ENCODE measurements at places on chromosomes 5 and 9.

DNA sequence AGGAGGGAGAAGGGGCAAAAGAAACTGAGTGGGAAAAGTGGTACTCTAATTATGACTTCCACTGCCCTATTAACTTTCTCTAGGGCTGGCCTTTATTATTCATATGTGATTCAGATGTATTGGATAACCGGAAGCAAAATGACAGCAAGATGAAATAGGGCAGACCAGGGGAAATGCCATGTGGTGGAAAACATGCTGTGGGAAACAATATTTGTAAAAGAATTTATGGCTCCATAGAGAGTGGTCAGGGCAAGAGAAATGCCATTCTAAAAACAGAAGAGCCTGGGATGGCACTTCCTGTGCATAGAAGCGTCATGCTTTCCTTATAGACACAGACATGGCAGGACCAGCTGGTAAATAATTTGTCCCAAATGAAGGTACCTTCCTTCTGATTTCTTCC lies 67.7 kb downstream of the MEGF10 start:
- no peak for DNase-seq

- no peak for DNase-seq
Observed at GRCh38 chr5:94691949-94692348, 73.5 kb downstream of the SLF1 start.

GRCh38 chr5:174750711-174751110 lies 26.3 kb downstream of the MSX2 start:
- no peak for DNase-seq

- DNase-seq: no peak
Observed at GRCh38 chr5:4630031-4630430, 510.1 kb upstream of the ADAMTS16 start.

GRCh38 chr9:115137526-115137925 lies 19.6 kb upstream of the TNC start:
- DNase-seq: no peak

DNA sequence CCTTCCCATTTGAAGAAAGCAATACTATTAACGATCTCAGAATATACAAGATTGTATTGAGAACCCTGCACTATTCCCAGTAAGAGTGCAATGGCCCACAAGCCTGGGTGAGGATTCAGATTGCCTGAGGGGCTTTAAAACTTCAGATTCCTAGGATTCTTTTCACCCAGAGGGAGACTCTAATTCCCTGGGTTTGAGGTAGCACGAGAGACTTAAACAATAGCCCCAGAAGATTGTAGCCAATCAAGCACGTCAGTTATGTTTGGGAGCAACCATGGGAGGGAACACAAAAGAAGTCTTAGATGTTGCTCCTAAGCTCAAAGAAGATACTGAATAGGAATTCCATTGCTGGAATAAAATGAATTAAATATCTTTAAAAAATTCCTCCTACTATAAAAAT lies 17.9 kb downstream of the MRPS27 start:
- DNase-seq: no peak

- DNase-seq: no peak
Observed at GRCh38 chr9:115891929-115892328, 261.7 kb upstream of the PAPPA start.

DNA sequence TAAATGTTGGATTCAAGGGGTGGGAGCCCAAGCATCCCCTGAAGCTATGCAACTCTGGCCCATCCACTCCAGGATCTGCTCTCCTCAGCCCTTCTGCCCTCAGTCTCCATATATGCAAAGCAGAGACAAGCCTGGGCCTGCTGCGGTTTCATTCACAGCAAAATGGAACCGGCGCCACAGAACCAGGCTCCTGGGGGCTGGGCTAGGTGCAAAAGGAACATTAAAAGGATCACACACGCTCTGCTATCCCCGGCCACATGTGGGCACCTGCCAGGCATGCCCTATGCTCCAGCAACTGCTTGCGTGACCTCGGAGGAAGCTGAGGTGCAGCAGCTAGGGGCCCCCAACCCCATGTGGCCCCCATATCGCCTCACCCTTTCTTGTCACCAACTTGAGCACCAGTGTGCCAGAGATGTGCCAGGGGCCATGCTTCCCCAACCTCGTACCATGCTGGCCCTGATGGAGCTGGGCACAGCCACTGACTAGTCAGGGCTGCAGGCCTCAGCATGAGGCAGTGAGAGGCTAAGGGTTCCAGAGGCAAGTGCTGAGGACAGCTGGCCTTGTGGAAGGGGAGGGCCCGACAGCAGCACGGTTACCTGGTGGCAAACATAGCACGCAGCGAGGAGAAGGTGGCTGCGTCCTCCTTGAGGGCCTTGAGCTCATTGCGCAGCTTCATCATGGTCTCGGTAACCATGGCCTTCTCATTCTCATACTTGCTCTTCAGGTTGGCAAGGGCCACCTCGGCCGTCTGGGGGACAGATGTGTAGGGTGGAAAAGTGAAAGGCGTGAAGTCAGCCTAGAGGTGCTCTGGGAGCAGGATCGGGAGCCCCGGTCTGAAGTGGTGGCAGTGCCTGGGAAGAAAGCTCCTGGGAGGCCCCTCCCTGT lies 47.2 kb downstream of the BICD2 start:
- DNase-seq: no peak

DNA sequence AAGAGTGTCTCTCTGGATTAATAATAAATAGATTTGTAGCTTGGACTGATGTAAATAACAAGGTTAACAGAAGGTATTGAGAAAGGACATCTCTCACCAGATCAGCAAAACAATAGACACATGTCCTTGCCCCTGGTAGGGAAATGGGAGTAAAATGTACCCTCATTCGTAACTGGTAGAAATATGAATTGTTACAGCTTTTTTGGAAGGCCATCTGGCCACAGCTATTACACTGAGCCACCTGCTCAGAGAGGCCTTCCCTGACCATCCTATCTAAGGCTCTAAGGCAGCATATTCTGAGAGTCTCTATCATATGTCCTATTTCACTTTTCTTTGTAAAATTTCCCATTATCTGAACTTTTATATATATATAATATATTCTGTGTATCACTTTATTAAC lies 129.1 kb upstream of the MAP1B start:
- DNase-seq: no peak

GRCh38 chr9:131402738-131403492 lies 9.0 kb downstream of the PRRC2B start:
- DNase-seq: no peak

DNA sequence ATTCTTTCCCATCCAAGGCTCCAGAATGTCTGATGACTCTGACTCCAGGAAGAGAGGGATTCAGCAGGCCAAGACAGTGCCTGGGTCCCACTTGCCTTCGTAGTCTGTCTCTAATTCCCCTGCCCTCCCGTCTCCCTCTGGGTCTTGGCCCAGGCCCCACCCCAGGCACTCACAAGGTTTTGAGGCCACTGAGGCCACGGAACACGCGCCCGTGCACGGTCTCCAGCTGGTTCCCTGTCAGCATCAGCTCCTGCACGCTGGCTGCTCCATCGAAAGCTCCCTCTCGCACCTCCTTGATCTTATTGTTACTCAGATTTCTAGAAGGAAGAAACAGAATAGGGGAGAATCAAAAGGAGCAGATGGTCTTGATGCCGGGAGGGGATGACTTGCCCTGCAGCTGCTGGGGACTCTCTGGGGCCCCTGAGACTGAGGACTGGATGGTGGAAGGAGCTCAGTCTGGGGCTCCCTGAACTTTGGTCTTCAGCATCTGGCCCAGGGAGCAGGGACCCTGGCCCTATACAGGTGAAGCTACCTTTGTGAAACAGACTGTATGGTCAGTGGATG lies 174.6 kb upstream of the PANK3 start:
- DNase-seq: no peak

DNA sequence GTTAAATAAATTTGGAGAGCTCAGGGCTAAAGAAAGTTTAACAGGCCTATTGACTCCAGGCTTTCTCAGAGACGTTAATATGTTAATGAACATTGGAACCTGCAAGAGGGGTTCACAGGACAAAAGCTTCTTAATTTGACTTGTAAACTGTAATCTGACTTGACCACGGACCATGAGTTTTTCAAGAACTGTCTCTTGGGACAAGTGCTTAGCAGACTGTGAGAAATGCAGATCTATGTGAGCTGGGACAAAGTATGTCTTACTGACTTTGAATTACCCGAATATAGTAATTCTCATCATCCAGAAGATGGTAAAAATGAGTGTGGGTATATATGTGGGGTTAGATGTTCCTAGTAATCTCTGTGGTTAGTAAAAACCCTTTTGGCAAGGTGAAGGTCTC lies 186.6 kb downstream of the ATP10B start:
- no peak for DNase-seq

DNA sequence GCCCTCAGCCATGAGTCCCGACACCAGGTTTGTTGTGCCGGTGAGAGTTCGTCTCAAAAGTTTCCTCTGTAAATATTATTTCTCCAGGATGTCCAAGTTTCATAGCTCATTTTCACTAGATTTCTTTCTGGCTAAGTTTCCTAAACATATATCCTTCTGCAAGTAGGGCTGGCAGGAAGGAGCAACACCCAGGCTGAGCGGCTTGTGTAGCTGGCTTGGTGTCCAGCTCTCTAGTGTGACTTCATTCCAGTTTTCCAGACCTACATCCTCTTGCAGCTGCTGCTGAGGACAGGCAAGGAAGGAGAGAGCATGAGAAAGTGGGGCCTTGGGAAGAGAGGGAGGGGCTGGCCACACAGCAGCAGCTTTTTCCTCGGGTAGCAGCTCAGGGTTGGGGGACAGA lies 80.3 kb downstream of the FGF1 start:
- no peak for DNase-seq

GRCh38 chr9:36974731-36975130 lies 59.3 kb downstream of the PAX5 start:
- no peak for DNase-seq

- no peak for DNase-seq
Observed at GRCh38 chr9:136437839-136438547, 1.7 kb downstream of the INPP5E start.

GRCh38 chr5:22531986-22532385 lies 321.2 kb downstream of the CDH12 start:
- no peak for DNase-seq

GRCh38 chr5:60522292-60522905 lies 177.6 kb downstream of the DEPDC1B start:
- no peak for DNase-seq

DNA sequence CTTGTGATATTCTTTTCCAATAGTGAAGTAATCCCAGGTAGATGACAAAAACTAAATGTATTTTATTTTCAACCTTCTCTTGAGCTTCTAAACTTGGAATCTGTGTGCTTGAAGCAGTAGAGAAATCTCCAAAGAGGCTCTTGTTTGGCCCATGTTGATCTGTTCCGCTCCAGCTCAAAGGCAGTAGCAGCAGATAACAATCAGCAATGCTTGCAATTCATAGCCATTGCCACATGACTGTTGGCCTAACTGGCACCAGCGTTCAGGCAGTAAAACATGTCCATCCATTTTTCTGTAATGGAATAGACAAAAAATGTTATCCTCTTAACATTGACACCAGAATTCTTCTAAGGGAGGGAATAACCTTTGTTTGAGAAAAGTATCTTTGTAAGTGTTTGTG lies 270.7 kb upstream of the MSX2 start:
- no peak for DNase-seq

- DNase-seq: no peak
Observed at GRCh38 chr9:23701291-23701690, 124.7 kb downstream of the ELAVL2 start.

DNA sequence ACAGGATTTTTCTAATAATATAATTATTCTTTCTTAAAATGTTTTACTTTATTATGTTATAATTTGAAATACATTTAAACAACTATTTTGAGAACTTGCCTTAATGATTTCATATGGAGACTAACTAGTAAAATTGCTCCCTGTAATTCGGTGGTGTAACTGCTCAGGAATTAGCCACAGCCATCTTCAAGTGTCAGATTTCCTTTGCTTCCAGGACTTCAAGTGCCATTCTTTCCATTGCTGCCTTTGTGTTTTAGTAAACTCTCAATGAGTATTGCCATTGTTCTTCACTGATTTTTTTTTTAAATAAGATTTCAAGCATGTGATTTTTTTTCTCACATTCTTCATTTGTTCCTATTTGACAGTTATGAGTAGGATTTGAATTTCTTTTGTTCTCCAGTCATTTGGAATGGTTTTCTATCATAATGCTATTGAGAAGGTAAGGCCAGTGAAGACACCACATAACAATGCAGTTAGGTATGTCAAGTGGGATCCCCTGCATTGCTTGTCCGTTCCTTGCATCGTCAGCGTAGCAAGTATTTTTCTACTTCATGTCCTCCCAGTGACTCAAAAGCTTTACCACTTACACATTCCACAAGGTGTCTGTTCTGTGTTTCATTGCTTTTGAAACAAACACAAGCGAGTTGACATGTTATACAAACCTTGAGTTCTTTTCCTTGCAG lies 83.7 kb downstream of the LNPEP start:
- no peak for DNase-seq

DNA sequence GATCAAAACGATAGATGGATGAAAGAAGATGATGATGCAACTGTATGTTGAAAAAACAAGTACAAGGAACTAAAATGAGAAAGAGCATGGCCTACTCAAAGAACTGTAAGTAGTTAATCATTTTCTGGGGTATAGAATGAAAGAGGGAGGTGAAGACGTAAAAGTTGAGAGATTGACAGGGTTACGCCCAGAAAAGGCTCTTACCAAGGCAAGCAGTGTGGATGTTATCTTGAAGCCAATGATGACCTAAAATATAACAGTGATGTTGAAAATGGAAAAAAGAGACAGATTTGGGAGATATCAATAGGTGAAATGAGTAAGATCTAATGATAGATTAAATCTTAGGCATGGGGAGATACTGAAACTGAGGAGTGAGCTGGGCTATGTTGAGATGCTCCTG lies 80.4 kb upstream of the GNAQ start:
- no peak for DNase-seq

DNA sequence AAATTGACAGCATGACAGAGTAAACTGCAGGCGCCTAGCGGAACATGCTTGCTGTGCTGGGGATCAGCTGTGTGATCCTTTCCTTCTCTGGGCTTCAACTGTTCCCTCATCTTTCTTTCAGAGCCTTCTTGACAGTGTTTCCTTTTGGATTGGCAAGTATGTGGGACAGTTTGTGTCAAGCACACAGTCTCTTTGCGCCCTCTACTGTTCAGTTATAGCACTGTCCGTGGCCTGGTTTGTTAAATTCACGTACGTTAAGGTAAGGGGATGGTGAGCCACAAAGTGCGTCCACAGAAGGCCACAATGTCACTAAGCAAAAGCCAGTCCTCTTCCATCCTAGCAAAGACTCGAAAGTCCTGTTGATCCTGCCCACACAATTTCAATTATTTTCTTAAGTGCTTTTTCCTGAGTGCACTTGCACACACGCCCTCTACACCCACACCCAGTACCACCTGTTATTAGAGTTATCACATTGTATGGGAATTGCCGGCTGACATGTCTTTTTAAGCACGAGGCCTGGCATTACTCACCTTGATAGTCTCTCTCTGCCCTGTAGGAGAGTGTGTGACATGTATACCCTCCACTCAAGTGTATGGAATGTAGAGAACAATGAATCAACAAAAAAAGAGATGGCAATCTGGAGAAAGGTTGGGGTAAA lies 22.5 kb upstream of the PTPN3 start:
- DNase-seq: peak; percentile 24

- DNase-seq: no peak
Observed at GRCh38 chr5:1987471-1987870, 104.7 kb upstream of the IRX4 start.

DNA sequence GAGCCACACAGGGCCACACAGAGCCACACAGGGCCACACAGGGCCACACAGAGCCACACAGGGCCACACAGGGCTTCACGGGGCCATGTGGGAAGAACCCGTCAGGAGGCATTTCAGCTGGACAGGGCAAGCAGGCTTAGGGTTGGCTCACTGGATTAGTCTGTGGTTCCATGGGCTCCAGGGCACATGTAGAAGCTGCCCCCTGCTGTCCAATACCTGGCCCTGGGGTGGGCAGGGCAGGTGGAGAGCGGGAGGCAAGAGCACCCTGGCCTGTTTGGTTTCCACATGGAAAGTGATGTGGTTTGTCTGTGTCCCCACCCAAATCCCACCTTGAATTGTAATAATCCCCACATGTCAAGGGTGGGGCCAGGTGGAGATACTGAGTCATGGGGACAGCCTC lies 16.4 kb upstream of the LPCAT1 start:
- DNase-seq: peak; percentile 34

All from CD4-positive, alpha-beta T cell treated with Interferon alpha-2 for 1 hour (primary cell).